ENCODE measurements at places on chromosomes 7 and 10. TPM values are rescaled to one million over a fixed set of nuclear protein-coding genes. Genes with fewer than 3 reads are reported as not detected.

AGR2 gene
- total RNA-seq: 7.2 TPM

GRID1 gene
- 2.7 TPM for total RNA-seq

PCLO gene
- total RNA-seq: 0.27 TPM

SPDYE2 gene
- total RNA-seq: 0.04 TPM

GNAT3 gene
- not detected for total RNA-seq

All from muscle of leg (tissue), 16 donors.